ENCODE measurements at places on chromosomes 12 and 14.

GRCh38 chr12:75599061-75599460 is 87.7 kb upstream of the KRR1 start:
- DNase-seq, result no peak

DNA sequence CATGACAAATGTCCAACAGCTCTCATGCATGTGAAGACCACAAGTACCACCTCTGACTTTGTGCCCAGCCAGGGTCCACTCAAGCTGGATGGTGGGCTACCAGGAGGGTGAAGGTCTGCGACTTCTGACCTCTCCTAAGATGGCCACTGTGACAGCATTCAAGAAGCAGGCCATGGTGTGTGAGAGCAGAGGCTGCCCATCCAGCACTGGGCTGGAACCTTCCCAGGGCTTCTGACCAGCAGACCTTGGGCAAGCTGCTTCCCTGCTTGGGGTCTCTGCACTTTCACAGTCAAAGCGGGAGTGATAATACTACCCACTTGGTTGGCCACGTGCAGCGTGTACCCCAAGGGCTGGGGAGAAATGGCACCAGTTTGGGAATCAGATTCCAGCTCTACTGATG is 10.4 kb downstream of the MMAB start:
- DNase-seq, result no peak

DNA sequence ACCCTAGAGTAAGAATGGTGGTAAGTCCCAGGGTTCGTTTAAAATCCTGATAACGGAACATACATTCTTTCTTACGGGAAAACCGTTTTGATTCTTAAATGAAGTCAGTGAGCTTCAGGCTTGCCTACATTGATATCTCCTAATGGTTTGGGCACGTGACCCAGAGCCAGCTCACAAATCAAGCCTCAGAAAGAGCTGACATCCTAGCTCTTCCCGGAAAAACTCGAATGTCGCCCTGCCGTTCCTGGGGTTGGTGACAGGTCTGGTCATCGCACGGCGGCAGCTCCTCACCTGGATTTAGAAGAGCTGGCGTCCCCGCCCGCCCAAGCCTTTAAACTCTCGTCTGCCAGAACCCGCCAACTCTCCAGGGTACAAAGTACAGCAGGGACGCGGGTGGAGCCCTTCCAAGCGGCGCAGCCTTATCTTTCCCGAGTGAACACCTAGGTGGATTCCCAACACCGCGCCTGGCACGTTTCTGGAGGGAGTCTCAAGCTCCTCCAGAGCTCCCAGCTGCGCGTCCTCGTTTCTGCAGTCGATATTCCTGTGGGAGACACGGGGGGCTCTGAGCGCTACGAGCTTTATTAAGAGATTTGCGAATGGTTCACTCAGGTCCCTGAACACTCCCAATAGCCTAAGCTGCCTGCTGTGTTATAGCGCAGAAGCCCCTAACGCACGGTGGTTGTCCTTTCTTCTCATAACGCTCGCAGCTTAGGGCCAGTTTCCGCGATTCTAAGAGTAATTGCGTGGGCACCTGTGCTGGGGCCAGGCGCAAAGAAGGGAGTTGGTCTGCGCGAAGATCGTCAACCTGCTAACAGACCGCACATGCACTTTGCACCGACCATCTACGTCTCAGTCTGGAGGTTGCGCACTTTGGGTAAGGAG is at the start of gene SSTR1:
Gene SSTR1 (plus strand): TSS at position 169 of the 882 bp plus-strand sequence. CDS start 1,486 bp downstream, outside the sequence.
- DNase-seq, result no peak

- DNase-seq, result no peak
Observed at GRCh38 chr12:53074999-53075370, 4.2 kb downstream of the SPRYD3 start.

- no peak for DNase-seq
Observed at GRCh38 chr12:22268406-22268805, 66.1 kb downstream of the ST8SIA1 start.

DNA sequence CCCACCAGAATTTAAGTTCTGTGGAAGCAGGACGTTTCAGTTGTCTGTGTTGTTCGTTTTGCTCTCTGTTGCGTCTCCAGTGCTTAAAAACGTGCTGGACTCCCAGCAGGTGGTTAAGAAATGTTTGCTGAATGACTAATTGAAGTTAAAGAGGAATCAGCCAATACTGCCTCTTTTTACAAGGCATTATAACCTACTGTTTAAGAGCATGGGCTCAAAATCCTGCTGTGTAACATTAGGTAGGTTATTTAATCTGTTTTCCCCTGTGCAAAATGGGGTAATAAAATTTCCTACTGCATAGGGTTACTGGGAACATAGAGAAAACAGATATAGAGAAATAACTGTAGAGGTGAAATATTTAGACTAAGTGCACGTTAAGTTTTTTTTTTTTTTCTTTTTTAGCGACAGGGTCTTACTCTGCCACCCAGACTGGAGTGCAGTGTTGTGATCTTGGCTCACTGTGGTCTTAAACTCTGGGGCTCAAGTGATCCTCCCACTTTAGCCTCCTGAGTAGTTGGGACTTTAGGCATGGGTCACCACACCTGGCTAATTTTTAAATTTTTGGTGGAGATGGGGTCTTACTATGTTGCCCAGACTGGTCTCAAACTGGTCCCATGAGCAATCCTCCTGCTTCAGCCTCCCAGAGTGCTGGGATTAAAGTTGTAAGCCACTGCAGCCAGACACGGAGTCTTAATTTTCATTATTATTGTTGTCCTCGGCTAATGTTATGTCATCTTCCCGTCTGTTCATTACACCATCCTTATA is 139.4 kb upstream of the PRICKLE1 start:
- DNase-seq, result no peak

DNA sequence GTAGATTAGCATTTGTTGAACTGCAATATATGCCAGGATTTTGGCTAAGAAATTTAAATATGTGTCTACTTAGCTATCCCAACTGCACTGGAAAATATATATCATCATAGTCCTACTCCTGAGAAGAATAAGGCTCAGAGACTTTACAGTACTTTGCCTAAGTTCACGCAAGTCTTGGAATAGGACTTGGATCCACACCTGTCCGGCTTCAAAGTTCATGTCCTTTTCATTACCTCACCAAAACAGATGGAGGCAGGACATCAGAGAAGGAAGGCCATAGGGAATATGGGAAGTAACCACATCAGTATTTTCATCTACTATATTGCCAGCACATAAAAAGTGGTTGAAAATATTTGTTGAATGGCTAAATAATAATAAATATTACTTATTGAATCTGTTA is 358.5 kb downstream of the PRKD1 start:
- no peak for DNase-seq

DNA sequence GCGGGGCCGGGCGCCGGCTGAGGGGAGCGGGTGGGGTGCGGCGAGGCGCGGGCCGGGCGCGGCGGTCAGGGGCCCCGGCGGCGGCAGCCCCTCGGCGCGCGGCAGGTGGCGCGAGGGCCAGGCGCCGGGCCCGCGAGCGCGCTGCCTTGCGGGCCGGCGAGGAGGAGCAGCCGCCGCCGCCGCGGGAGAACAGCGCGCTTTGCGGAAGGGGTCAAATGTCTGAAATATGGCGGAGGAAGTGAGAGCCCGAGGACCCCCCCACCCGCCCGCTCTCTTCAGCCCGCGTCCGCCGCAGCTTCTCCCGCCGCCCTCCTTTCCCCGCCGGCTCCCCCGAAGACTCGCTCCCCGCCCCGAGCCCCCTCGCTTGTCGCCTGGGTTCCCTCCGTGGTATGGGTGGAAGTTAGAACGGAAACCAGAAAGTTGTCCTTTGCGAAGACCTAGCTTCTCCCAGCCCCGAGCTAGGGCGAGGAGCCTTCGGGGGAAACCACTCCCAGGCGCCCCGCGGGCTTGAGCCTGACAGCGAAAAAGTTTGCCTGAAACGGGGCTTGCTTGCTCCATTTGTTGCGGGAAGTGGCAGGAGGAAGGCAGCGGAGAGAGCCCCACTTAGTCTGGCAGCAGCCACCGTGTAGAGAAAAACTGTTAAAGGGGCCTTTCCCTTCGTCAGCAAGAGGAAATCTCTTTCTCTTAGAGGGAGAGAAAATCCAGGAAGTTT is 551 bp downstream of the RAP1B start:
- no peak for DNase-seq

GRCh38 chr12:92978607-92979006 is 49.5 kb upstream of the EEA1 start:
- DNase-seq, result no peak

DNA sequence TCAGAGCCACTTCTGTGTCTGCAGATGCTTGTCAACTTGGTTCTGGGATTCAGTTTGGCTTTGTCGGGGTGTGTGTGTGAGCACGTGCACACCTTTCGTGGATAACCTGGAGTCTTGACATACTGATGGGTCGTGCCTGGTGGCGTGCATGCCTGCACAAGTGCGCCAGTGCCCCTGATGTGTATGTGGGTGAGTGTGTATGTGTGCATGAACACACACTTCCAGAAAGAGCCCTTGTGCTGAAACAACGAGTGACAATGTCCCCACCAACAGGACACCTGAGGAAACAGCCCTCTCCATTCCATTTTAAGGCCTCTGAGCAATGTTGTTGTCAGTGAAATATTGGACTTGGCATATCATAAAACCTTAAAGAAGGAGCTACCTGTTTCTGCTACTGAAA is 53.9 kb downstream of the SMUG1 start:
- DNase-seq, result no peak

DNA sequence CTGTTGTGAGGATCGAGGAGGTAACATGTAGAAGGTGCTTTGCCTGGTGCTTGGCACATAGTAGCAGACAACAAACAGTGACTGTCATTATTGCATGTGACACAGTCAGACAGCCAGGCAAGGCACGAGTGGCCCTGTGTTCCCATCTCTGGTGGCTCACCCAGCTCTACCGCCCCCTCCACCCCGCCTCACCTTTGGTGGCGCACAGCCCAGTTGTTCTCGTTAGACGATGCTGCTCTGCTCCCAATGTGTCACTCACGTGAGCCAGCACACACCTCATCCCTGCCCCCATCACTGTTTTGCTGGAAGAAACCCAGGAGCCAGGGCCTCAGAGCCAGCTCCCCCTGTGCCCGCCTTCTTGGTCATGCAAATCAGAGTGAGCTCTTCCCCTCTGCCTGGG is 113.3 kb downstream of the CALM1 start:
- DNase-seq, result no peak

DNA sequence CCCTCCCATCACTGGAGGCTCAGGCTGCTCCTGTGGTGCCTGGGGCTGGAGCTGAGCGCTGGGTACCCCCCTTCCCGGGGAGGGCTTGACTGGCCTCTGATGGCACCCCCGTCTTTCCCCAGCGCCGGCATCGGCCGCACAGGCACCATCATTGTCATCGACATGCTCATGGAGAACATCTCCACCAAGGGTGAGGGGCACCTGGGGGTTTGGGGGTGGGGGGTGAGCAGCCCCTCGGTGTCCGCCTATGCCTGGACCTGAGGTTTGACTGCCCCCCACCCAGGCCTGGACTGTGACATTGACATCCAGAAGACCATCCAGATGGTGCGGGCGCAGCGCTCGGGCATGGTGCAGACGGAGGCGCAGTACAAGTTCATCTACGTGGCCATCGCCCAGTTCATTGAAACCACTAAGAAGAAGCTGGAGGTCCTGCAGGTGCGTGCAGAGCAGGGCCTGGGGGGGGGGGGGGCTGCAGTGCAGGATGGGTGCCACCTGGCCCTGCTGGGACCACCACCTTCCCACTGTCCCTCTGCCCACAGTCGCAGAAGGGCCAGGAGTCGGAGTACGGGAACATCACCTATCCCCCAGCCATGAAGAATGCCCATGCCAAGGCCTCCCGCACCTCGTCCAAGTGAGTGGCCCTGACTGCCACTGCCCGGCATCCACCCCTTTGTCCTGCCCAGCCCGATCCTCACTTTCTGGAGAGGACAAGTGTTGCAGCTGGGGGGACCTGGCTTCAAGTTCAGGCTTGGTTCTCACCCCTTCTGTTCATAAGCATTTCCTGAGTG is 8.8 kb downstream of the PTPN6 start:
- no peak for DNase-seq

DNA sequence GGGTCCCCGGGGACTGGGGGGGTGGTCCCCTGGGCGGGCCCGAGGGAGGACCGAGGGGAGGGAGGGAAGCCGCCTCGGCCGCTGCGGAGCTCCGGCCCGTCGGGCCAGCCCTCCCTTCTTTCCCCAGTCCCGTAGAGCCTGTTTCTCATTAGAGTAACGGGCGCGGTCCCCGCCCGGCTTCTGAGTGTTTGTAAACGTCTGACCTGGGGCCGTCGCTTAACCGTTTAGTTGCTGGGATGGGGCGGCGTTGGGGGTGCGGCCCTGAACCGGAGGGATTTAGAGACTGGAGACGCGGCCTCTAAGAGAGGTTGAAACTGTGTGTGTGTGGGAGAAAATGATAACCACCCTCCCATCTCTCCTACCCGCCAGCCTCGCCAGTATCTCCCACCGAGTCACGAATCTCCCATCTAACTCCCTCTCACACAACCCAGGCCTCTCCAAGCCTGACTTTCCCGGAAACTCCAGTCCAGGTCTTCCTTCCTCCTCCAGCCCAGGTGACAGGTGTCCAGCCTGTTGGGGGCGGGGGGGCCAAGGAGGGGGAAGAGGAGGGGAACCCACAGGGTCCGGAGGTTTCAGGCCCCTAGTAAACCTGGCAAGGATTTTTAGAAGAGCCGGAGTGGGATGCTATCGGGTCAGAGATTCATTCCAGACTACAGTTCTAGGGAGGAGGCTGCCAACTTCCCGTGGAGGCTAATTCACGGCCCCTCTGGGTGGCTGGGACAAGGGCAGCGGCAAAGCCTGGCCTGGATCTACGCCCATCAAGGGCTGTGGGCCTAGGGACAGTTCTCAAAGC is 1.1 kb upstream of the NFATC4 start:
- peak; percentile 88 for DNase-seq

DNA sequence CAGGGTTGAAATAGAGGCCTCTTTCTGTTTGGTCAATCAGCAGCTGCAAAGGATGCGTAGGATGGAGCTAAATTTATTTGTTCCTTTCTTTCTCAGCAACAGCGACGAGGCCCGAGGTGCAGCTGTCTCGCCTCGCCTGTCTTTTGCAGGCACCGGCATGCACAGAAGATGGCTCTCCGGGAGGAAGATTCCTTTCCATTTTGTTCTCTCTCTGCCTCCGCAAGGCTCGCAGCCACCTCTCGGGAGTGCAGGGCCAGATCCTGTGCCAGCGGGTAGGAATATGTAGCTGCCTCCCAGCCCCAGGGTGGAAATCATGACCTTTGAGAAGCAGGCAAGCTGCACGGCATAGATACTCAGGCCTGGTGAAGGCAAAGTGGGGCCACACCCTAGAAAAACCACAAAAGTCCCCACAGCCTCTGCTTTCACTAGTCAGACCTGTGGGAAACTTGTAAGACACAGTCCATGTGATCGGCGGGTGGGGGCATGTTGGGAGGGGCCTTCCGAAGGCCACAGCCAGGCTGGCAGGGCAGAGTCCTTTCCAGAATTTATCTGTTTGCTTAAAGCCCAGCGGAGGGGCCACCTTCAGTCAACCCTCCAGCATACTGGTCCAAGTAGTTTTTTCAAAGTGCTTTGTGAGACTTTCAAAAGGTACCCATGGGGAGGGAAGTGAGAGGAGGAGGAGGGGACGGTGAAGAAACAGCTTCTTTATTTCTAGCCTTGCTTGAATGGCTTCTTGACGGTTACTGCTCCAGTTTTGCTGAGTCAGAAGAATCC is at the start of gene MAP1LC3B2:
Gene MAP1LC3B2 (plus strand): TSS at position 220 of the 774 bp plus-strand sequence. CDS start 16,562 bp downstream, outside the sequence.
- no peak for DNase-seq

- no peak for DNase-seq
Observed at GRCh38 chr14:63457498-63457897, 85.7 kb downstream of the PPP2R5E start.

GRCh38 chr14:32345311-32345791 is 16.3 kb downstream of the AKAP6 start:
- DNase-seq, result no peak

All from cerebellar nuclear complex (tissue), 1 donor.